Natural killer cell (primary cell): ENCODE measurements at places on chromosomes 5 and 9. TPM values are rescaled to one million over a fixed set of nuclear protein-coding genes. Genes with fewer than 3 reads are reported as not detected.

DNA sequence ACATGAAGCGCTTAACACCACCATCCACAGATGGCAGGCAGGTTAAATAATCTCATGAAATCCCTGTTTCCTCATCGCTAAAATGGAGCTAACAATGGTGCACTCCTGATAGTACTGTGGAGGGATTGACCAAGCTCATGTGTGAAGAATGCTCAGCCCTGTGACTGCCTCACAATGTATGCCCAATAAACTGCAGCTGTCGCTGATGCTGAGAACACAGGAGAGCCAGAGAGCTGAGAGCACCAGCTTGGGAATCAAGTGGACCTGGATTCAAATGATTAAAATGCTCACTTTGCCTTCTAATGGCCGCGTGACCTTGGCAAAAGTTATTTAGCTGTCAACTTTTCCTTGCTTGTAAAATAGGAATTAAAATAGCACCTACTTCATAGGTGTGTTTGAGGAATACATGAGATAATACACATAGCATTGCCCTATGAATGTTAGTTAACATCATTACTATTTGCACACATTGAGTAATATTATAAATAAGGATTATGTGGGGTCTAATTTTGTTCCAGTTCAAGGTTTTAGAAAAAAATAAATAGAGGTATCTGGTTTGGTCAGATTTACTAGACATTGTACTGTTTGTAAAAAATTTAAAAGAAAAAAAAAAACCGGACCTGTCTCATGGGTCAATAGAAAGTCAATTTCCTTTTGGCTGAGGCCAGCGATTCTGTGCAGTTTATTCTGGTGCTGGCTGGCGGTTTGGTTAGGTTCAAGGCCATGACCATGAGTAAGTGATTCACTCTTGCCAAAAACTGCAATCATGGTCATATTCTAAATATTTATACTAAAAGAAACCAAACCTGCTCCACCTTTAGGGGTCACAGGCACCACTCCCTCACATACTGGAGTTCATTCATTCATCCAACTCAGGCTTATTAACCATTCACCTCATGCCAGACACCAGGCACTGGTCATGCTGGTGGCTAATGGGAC lies 101.3 kb downstream of the SH3TC2 start:
- H3K4me1 ChIP-seq: peaks cover 17% of the 10 kb centered on the region
- H3K4me3 ChIP-seq: no peak overlapping the region
- DNase-seq: no peak
- no peak overlapping the region for H3K27ac ChIP-seq
- H3K36me3 ChIP-seq: no peaks in the 10 kb centered on the region

The BRIX1 gene
- 18.0 TPM for total RNA-seq

The LCN9 gene
- not detected for total RNA-seq

The RIMOC1 gene
- total RNA-seq: 9.9 TPM

The CTSV gene
- total RNA-seq: not detected

- H3K4me1 ChIP-seq: no peaks in the 10 kb centered on the region
- no peak overlapping the region for H3K27ac ChIP-seq
- DNase-seq: no peak
- no peaks in the 10 kb centered on the region for H3K36me3 ChIP-seq
- H3K4me3 ChIP-seq: no peak overlapping the region
These were observed 320.8 kb downstream of the CCDC171 start for GRCh38 chr9:15873573-15874177.

The ACOT12 gene
- total RNA-seq: not detected

GRCh38 chr9:80066931-80067330 lies 495.2 kb downstream of the TLE4 start:
- H3K4me1 ChIP-seq: no peaks in the 10 kb centered on the region
- H3K27me3 ChIP-seq: no peaks in the 10 kb centered on the region
- no peak for DNase-seq
- no peaks in the 10 kb centered on the region for H3K36me3 ChIP-seq
- H3K4me3 ChIP-seq: no peak overlapping the region
- H3K27ac ChIP-seq: no peak overlapping the region

The CSF2 gene
- 0.65 TPM for total RNA-seq

GRCh38 chr5:122757285-122757684 lies 17.6 kb upstream of the SNX2 start:
- H3K4me3 ChIP-seq: no peak overlapping the region
- H3K4me1 ChIP-seq: no peaks in the 10 kb centered on the region
- H3K27ac ChIP-seq: no peak overlapping the region

DNA sequence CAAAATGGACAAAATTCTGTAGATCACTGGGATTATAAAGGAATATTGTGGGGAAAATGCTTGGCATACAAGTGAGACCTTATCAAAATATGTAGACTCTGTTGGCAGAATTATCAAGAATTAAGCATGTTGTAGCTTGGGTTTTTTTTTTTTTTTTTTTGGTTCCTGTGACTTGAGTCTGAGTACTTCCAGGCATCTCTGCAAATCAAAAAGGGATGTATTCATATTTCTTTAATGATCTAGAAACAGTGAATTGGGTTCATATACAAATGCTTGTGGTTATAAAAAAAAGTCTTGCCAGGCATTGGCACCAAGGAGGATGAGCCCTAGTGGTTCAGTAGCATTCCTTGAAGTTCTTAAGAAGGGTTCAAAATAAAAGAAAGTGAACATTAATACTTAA lies 292.2 kb downstream of the ARHGAP26 start:
- H3K36me3 ChIP-seq: peaks cover 23% of the 10 kb centered on the region
- DNase-seq: no peak
- H3K27ac ChIP-seq: no peak overlapping the region
- H3K27me3 ChIP-seq: no peaks in the 10 kb centered on the region

DNA sequence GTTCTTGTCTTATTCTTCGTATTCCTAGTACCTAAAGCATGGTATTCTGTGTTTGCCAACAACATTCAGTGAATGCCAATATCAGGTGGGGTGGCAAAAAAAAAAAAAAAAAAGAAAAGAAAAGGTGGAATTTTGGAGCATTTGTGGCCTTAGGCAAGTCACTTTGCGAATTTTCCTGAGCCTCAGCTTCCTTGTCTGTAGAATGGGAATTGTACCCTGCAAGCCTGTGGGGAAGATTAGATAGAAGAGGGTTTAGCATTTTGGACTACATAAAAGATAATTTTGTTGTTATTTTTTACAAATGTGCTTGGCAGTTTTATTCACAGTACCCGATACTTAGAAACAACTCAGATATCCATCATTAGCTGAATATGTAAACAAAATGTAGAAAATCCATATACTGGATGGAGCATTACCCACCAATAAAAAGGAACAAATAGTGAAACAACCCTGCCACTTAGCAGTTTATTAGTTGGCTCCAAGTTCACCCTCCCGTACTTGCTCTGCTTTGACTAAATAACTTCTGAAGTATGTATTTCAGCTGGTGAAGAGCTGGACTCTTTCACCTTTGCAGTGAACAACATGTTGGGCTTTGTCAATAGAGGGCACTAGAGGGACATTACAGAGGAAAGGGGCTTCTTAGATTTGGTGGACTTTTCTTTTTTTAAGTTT lies 13.6 kb downstream of the UBE2D2 start:
- peak; percentile 75 for DNase-seq
- H3K4me3 ChIP-seq: no peak overlapping the region

The SMIM33 gene
- total RNA-seq: not detected

The NUTM2G gene
- not detected for total RNA-seq

The HTR4 gene
- total RNA-seq: not detected

The PCDHAC2 gene
- total RNA-seq: not detected

The KCNIP1 gene
- not detected for total RNA-seq

- no peaks in the 10 kb centered on the region for H3K27me3 ChIP-seq
- H3K36me3 ChIP-seq: no peaks in the 10 kb centered on the region
- H3K4me3 ChIP-seq: no peak overlapping the region
- no peak overlapping the region for H3K27ac ChIP-seq
- DNase-seq: no peak
These were observed 142.4 kb downstream of the C9orf152 start for GRCh38 chr9:110065532-110065931.

GRCh38 chr5:98602534-98603112 lies 170.8 kb upstream of the RGMB start:
- no peak overlapping the region for H3K27ac ChIP-seq
- no peaks in the 10 kb centered on the region for H3K4me1 ChIP-seq
- H3K36me3 ChIP-seq: no peaks in the 10 kb centered on the region
- H3K27me3 ChIP-seq: no peaks in the 10 kb centered on the region

DNA sequence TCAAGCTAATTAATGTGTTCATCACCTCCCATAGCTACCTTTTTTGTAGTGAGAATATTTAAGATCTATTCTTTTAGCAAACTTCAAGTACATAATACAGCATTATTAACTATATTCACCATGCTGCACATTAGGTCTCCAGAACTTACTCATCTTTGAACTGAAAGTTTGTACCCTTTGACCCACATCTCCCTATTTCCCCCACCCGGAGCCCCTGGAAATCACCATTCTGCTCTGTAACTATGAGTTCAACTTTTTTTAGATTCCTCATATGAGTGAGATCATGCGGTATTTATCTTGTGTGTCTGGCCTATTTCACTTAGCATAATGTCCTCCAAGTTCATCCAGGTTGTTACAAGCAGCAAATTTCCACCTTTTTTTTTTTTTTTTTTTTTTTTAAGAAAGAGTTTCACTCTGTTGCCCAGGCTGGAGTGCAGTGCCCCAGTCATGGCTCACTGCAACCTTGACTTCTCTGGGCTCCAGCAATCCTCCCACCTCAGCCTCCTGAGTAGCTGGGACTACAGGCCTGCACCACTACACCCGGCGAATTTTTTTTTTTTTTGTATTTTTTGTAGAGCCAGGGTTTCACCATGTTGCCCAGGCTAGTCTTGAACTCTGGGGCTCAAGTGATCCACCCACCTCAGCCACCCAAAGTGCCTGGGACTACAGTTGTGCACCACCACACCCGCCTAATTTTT lies 100.4 kb upstream of the SAP30L start:
- no peaks in the 10 kb centered on the region for H3K4me1 ChIP-seq
- no peak for DNase-seq
- H3K27me3 ChIP-seq: no peaks in the 10 kb centered on the region

The PPP3R2 gene
- not detected for total RNA-seq

DNA sequence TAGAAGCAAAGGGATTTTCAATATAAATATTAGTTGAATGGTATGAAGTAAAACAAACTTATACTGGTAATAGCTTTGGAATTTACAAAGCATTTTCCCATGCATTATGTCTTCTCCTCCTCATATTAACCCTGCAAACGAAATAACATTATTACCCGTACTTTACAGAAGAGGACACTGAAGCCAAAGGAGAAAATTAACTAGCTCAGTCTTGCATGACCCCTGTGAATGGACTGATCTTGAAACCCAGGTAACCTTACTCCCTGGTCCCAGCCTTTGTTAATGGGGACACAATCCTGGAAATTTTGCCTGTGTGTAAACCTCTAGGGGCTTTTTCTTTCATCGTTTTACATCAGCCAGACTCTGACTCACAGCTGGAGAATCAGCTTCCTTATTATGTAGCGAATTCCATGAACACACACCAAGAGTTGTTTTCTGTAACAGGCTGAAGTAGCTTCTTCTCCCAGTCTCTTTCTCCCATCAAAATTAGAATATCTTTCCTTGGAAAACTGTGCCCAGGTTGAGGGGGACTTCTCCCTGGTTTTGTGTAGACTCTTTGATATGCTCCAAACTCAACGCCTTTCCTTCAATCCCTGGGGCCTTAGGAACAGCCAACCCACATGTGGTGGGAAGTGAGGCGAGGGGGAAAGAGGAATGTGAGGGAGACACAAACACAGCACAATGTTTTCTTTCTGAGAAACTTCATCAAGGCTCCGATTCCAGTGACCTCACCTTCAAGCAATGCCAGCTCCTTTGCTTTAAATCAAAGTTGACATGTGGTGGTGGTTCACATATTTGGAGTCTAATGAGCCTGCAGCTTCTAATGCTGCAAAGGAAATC lies 480.9 kb upstream of the PAPPA start:
- no peaks in the 10 kb centered on the region for H3K4me1 ChIP-seq
- H3K36me3 ChIP-seq: no peaks in the 10 kb centered on the region
- H3K27ac ChIP-seq: no peak overlapping the region

DNA sequence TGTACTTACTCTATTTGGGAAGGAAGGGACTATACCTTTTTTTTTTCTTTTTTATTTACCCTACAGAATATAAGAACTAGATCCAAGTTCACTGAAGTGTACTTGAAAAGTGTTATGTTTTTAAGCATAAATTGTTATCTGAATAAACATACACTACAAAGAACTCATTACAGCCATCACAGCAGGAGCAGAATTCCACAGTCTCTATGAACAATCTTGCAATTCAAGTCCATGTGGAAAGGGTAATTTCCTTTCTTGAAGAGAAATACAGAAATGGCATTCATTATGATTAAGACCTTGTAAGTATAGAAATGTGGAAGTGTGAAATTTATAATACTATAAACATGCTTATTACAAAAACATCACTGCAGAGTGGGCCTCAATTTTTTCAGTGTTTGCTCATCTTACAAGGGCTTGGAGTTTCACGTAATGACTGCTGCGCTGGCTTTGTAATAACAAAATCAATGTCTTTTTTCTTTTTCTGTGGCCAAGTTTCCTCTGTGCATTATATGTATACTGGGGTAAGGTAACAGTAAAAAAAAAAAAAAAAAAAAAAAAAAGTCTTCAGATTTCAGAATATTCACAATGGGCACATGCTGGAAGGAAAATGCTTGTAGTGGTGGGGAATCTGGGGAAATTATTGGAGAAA lies 77.0 kb upstream of the GNA14 start:
- H3K27ac ChIP-seq: no peak overlapping the region
- no peak for DNase-seq
- no peaks in the 10 kb centered on the region for H3K4me1 ChIP-seq

- no peak overlapping the region for H3K4me3 ChIP-seq
- DNase-seq: no peak
- H3K27me3 ChIP-seq: no peaks in the 10 kb centered on the region
These were observed 5.6 kb upstream of the C9orf152 start for GRCh38 chr9:110213413-110214044.

The MIER3 gene
- 30.8 TPM for total RNA-seq

DNA sequence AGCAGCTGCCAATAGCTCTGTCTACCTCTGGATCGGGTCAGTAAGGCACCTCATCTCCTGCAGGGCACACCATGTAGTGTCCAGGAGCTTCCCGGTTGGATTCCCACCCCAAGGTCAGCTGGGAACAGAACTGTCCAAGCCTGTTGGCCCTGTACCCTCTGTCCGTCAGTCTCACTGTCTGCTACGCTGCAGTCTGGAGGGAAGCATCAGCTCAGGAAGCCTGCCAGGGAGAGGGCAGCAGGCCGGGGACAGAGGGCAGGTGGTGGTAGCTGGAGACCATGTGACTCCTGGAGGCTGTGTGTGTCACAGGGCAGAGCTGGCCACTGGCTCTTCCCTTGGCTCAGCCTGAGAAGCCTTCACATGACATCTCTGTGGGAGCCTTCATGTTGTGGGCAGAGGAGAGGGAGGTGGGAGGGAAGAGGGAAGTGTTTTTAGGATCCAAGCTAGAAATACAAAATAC lies 134.5 kb downstream of the SEC61B start:
- no peak for DNase-seq
- H3K27ac ChIP-seq: no peak overlapping the region
- H3K4me1 ChIP-seq: no peaks in the 10 kb centered on the region
- no peak overlapping the region for H3K4me3 ChIP-seq

GRCh38 chr9:125376261-125377226 lies 114.9 kb downstream of the GAPVD1 start:
- H3K27ac ChIP-seq: no peak overlapping the region
- DNase-seq: no peak
- H3K27me3 ChIP-seq: no peaks in the 10 kb centered on the region
- no peaks in the 10 kb centered on the region for H3K36me3 ChIP-seq
- peaks cover 10% of the 10 kb centered on the region for H3K4me1 ChIP-seq

- no peaks in the 10 kb centered on the region for H3K27me3 ChIP-seq
- peaks cover 6% of the 10 kb centered on the region for H3K4me1 ChIP-seq
- no peak for DNase-seq
- H3K4me3 ChIP-seq: no peak overlapping the region
These were observed 16.0 kb upstream of the ZCCHC7 start for GRCh38 chr9:37104183-37104889.
